Sigmoid colon (tissue), 7 donors: ENCODE measurements at places on chromosomes 1 and 21.

DNA sequence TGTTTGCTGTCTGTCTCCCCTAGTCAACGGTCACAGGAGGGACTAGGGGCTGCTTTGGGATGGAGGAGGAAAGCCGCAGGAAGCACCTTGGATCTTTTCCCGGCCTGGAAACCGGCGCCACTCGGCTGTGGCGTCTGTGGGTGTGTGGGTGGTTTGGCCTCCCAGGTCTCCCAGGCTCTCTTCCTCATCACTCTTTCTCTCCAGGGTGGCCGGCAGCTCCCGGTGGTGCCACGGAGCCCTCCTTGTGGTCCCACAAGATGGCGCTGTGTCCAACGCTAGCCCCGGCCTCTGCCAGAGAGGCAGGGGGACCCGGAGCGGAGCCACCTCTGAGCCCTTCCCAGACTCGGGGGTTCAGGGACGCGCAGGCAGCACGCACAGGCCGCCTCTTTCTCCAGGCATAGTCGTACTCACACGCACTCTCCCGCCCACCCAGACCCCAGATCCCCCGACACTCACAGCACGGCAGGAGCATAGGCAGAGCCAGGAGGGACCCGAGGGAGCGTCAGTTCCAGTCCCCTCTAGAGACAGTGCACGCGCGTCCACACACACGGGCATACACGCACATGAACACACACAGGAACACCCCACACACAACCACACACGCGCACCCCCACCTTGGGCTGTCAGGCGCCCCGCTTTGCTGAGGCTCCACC, 31.2 kb downstream of the CDCP2 start:
- peak; percentile 90 for DNase-seq

GRCh38 chr1:96538111-96538641, 183.4 kb upstream of the PTBP2 start:
- DNase-seq, result peak; percentile 86

DNA sequence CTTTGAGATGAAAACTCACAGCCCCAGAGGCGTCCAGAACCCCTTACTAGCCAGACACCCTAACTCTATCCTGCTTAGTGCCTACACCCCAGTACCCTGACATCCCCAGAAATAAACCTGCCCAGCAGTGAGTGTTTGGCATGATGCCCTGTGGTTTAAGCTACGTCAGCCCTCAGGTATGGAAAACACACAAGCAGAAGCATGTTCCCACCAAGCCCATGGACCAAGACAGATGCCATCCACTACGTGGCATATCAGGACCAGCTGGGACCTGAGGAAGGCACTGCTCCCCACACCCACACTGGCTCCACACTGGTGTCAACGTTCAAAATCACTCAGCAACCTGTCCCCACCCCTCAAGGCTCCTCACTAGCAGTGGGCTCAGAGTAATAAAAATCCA, 116.4 kb downstream of the SYT2 start:
- no peak for DNase-seq

GRCh38 chr1:220879509-220880361, 492 bp downstream of the HLX start:
- no peak for DNase-seq

GRCh38 chr1:203523667-203524066, 29.7 kb downstream of the OPTC start:
- DNase-seq, result no peak

GRCh38 chr1:59007820-59008598, 224.2 kb upstream of the JUN start:
- DNase-seq, result no peak

GRCh38 chr1:195908121-195908520, 700.1 kb downstream of the KCNT2 start:
- DNase-seq, result no peak

DNA sequence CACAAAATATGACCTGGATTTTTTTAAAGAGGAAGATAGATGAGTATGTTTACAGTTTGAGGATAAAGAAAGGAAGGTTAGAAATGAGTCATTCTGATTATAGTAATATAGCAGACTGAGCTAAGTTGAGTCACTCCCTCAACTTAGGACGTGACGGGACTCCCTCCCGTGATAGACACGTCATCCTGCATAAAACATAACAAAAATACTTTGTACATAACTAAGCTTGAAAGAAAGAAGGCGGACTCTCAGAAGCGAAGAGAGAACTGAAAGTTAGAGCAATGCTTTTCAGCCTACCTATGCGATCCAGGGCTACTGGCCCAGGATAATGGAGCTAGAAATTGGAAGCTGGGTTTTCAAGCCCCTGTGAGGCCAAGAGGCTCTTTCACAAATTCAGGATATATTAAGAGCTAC, 53.0 kb upstream of the DESI2 start:
- DNase-seq, result no peak

DNA sequence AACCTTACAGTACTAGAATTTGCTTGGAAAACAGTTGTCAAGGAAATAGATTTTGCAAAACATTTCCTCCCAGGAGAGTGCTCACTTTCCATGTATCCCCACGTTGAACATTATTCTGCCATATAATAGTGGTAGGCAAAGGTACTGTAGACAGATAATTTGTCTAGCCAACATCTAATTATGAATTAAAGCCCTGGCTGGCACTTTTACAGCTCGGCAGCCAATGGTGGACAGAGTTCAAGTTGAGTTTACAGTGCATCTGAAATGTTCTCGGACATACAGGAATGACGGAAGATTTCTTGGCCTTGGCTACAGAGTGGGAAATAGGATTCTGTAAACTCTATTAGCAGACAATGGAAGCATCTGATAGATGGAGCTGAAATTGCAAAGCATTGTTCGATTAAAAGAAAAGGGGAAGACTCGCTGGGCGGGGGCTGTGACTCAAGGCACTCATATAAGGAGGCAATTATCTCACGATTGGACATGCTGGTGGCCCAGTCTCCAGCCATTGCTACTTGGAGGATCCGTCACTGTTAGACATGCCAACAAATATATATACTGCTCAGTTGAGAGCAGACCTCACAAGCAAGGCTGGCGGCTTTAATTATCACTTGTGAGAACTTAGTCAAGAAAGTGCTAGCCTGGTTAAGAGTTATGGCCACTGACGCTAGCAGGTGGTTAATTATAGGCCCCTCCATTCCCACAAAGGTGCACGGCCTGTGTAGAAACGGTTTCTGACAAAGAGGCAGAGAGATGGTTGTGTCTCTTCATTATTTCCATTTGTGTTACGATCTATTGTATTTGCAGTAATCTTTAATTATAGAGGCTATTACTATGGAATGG, 48.0 kb downstream of the MAN1C1 start:
- DNase-seq, result no peak

DNA sequence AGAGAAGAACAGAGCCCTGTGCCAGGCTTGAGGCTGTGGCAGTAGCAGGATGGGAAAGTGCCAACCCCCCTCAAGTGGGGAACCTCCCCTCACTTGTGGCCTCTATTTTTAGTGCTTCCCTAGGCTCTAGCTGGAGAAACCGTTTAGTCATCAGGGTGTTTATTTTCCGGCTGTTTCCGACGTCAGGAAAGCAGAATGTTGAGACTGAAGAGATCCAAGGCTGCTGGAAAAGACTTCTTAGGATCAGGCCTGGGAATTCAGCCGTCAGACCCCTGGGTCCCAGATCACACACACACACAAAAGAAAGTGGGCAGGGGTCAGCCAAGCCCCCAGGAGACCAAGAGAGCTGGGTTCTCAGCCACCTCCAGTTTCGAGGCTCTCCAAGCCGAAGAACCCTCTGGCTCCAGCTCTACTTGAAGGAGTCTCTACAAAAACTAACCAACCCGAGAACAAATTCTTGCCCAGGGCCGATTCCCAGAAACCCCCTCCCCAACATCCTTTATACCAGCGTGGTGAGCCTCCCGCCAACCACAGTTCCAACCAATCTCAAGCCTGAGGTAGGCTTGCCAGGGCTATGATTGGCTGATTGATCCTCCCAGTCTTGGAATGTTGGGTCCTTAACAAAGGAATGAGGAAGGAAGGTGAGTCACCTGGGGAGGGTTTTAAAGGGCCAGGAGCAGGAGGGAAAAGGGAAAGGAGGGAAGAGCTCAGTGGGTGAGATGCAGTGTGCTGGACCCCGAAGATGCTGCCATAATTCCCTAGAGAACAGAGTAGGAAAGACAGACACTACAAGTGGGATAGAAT, 2.5 kb upstream of the MEF2D start:
- peak; percentile 97 for DNase-seq

GRCh38 chr1:84505493-84506001, 639 bp upstream of the SPATA1 start:
- peak; percentile 85 for DNase-seq
